NCI-H82 (cell line): ENCODE measurements at places on chromosomes 2 and 18.

- no peak for DNase-seq
Measured at GRCh38 chr18:69102959-69103358, 297.7 kb upstream of the DOK6 start.

GRCh38 chr2:221448057-221448843, 123.9 kb downstream of the EPHA4 start:
- DNase-seq: peak; percentile 64

GRCh38 chr18:3603421-3604234, 153.7 kb downstream of the TGIF1 start:
- DNase-seq: peak; percentile 96

DNA sequence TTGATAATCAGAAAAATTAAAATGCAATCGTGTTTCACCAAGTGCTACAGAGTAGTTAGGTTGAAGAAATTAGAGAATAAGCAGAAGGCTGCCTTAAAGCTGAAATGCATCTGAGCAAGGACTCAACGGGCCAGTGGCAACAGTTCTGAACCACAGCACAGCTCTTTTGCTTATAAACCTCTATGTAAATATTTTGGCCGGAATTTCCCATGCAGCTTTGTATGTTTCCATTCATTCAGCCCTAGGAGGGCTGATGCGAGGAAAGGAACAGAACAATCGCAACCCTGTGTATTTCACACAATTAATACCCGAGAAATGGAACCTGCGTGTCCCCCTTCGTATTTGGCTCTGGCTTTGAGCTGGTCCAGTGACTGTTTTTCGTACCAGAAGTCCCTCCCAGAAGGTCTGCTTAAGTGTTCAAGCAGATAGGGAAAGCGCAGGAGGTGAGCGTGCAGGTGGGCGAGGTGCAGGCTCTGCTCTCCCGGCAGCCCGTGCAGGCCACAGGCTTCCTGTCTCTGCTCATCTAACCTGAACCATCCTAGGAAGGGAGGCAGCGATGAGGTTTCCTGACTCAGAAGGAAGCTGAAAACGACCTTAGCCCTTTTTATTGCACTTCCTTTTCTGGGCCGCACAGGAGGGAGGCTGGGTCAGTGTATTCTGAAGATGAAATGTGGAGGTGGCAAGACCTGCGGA, 67.3 kb downstream of the ASB1 start:
- no peak for DNase-seq

DNA sequence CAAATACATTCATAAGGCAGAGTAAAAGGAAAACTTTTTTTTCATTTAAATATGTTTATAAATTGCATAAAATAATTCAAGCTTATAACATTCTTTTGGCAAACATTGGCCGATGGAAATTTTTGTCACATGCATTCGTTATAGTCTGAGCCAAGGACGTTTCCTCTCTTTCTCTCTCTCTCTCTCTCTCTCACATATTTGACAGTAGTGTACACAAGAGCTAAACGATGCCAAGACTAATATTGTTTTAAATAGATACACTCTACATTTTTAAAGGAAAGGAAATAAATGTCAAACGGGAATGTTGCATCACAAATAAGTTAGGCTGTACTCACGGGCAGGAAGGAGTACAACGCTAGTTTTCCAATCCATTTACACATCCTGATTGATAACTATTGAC, 251.1 kb upstream of the SMIM21 start:
- no peak for DNase-seq

DNA sequence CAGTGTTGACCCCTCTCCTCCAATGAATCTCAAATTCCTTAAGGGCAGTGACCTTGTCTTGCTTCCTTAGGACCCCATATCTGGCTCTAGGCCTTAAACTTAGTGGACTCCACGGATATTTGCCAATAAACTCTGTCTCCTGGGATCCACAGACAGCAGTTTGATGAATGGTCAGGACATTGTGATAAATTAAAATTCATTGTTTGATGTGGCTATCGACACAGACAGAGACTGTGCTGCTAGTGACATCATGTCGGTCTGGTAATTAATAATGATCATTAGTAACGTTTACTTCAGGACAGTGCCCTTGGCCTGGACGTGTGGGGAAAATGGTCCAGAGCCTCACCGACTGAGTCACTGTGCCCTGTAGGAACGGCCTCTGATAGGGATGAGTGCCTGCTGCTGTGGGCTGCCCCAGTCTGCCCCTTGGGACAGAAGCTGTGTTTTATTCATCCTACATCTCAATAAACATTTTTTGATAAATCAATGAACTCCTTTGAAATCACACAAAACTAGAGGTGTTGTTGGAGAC, 5.2 kb upstream of the SLC35F6 start:
- no peak for DNase-seq

DNA sequence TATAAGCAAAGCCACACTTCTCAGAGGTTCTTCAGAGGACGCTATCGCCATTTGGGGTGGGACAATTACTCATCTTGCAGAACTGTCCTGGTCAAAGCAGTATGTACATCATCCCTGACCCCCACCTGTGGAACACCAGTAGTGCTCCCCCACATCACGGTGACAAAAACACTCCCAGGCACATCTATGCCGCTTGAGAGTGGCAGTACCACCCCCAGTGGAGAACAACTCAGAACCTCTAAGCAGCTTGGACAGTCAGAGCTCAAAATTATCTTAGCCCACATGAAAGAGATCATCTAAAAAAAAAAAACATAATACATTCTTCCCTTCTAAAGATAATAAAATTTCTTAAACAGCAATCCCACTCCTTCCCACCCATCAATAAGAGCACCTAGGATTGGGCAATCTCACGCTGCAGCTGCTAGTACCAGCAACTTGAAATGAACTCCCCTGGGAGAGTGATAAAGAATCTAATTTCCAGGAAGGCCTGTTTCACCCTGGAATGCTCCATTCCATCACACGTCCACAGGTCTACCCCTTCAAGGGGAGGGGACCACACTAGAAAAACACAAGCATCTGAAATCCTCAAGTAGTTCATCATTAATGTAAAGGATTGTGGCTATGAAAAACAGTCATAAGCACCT, 31.7 kb downstream of the LRP2 start:
- DNase-seq: no peak

- peak; percentile 77 for DNase-seq
Measured at GRCh38 chr2:37671009-37671815, at the start of gene CDC42EP3. TSS of gene CDC42EP3 (minus strand) at chr2:37671642. CDS start at chr2:37646587, 25,055 bp downstream.

DNA sequence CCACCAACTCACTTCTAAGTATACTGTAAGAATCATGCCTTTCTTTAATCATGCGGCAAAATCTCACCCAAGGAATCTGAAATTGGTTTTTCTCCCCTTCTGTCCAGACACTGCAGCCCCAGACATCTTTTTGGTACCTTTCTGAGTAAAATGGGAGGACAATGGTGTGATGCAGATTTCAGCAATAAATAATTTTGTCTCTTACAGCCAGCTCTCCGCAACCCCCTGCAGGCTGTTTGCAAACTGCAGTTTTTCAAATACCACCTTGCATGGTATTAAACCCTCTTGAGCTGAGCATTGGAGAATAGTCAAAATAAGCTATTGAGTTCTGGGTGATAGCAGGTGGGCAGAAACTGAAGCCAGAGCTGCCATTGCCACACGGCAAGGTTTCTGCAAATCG, 32.2 kb downstream of the GPR39 start:
- DNase-seq: peak; percentile 64

DNA sequence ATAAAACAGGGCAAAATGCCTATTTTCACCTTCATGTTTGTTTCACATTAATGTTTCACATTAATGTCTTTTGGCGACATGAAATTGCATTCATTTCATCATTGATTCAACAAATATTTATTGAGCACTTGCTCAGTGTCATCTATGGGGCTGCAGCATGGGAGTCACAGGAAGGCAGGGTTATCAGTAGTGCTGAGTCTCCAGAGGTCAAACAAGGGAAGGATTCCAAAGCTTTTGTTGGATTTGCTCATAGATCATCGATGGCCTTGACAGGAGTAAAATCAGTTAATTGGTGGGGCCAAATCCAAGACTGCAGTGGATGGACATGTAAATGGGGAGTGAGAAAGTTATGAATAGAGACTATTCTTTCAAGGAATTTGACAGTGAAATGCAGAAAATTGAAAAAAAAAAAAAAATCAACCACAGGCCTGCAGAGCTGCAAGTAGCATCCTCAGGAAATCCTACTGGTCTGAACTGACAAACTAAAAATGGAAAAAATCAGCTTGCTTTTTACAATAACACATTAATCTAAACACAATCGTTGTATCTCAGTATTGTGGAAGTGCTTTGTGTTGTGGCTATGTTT, 1290.8 kb downstream of the DPP10 start:
- no peak for DNase-seq

DNA sequence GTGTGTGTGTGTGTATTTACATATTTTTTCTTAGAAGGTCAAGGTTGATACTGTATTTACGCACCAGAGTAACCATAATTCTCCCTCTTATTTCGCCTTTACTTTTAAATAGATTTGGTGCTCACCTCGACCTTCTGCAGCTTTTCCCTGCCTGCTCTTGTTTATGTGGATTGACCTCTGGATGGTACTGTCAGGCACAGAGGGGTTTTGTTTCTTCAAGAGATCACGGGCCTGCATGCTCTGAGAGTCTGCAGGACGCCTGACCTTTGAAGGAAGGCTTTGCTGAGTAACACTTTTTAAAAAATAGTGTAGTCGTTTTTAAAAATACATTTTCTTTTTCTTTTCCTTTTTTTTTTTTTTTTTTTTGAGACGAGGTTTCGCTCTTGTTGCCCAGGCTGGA, 18.1 kb upstream of the EFHD1 start:
- DNase-seq: no peak

- no peak for DNase-seq
Measured at GRCh38 chr2:235811446-235812184, 317.8 kb downstream of the AGAP1 start.

DNA sequence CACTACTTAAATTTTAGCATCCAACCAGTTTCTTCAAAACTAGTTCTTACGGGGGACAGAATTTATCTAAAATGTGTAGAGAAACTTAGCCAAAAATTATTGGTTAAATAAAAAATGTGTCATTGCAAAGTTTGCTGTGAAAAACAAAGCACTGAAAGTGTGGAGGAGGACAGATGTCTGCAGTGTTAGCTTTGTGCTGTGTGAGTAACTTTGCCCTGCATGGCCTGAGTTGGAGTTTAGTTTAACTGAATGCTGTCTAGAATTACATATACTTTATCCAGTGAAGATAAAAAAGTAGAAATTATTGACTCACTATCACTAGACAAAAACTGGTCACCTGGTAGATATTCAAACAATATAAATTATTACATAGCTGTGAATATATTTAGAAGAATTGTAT, 1225.2 kb upstream of the CELF4 start:
- no peak for DNase-seq

- DNase-seq: no peak
Measured at GRCh38 chr2:121189011-121189410, 96.0 kb downstream of the TFCP2L1 start.

DNA sequence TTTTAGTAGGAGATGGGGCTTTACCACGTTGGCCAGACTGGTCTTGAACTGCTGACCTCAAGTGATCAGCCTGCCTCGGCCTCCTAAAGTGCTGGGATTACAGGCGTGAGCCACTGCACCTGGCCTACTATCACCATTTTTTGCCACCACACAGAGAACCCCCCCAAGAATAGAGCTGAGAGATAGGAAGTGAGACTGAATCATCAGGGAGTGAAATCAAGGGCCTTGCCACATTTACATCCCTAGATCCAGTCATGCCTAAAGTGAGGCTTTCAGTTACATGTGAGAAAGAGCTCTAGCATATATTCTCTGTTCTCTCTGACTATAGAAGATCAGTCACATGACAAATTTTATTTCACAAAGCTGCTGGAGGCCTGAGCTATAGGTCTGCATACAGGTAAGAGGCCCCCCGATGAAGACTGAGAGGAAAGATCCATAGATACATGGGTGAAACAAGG, 28.0 kb upstream of the KCMF1 start:
- DNase-seq: no peak

DNA sequence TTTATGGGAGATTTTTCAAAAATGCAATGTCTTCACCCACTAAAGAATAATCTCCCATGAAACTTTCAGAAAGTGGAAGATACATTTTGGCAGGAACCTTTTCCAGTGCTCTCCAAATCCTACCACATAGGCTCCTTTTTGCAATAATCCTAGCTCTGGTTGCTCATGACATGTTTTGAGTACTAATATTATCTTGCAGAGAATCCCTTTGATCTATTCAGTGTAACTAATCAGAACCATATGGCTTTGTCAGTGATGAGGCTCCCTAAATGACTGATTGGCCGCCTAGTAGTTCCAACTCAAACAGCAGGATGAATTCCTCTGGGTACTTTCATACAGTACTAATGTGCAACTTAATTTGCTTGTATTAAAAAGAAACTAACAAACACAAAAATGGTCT, 544.0 kb upstream of the FAM98A start:
- no peak for DNase-seq

DNA sequence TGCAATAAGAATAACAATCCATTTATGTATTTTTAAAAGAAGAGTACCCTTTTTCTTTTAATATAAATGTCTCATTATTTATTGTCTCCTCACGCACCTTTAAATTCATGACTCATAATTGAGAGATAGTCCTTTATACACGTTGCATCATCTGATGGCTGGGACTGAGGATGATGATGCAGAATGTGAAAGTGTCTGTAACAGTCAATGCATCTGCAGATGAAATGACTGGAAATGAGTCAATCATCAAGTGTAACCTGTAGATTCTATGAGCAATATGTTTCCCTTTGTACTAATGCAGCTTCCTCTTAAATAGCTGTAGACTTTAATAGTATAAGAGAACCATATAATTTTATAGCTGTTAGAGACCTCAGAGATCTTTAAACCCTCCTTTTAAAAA, 26.1 kb upstream of the SYT4 start:
- DNase-seq: no peak

- DNase-seq: no peak
Measured at GRCh38 chr18:35641916-35642315, 60.4 kb downstream of the GALNT1 start.

DNA sequence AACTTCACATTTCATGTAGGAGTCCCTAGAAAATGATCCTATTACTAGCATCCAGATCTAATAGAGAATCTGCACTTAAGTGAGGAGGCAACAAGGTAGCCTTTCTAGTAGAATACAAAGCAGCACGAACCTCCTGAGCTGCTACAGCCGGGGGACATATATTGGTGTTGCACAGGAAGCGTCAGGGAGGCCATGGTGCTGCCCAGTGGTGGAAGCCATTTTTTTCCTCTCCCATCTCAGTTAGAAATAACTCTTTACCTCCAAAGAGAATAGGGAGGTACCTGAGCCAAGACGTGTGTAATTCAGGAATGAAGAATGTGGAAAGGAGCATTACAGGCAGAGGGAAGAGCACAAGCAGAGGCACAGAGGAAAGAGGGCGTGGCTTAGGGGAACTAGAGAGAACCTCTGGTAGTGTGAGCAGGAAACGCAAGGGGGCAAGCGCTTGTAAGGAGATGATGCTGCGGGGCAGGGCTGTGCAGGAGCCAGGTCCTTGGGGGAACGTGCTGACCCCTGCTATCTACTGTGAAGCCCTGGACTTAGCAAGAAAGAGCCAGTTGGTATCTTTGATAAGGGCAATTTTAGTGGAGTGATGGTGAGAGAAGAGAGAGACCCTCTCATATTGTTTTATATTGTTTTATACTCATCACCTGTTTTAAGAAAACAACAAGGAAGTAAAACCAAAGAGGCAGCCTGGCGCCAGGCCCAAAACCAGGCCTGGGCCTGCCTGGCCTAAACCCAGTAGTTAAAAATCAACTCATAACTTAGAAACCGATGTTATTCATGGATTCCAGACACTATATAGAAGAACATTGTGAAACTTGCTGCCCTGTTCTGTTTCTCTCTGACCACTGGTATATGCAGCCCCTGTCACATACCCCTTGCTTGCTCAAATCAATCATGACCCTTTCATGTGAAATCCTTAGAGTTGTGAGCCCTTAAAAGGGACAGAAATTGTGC, 50.0 kb upstream of the TTC39C start:
- peak; percentile 70 for DNase-seq

- DNase-seq: no peak
Measured at GRCh38 chr2:238854699-238855229, 6.9 kb downstream of the TWIST2 start.
